ENCODE measurements at places on chromosomes 1 and 21.
A peak's percentile ranks its signal among the peaks of the same experiment; 100 is the strongest.

- no peak for DNase-seq
Measured at GRCh38 chr1:199946305-199947155, 81.0 kb upstream of the NR5A2 start.

- DNase-seq = no peak
Measured at GRCh38 chr1:97827887-97828286, 92.9 kb downstream of the DPYD start.

- DNase-seq = no peak
Measured at GRCh38 chr1:227343206-227343605, 24.9 kb upstream of the CDC42BPA start.

DNA sequence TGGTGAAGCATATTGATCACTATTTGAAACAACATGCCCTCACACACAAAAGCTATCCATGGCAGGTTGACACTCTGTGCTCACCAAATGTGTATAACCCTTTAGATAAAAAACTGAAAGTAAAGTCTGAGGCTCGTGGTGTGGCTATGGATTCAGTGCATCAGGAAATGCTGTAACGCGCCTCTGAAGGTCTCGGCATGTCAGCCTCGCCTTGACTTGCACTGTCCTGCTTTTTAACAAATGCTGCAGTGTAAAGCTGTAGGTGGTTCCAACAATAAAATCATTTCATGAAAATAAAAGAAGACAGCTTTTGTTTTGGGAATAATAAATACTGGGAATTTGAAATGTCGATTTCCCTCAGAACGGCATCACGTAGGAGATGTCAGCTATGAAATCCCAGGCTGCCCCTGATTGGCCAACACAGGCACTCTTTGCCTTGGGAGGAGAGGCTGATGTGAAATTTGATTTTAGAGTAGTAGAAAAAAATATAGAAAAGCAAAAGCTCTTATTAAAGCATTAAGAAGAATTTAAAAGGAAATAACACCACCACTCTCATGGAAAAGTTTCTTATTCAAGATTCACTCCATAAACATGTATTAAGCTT lies 168.2 kb downstream of the DSCAM start:
- DNase-seq = no peak

GRCh38 chr1:31734582-31735107 lies 29.5 kb downstream of the ADGRB2 start:
- DNase-seq = no peak

- DNase-seq = no peak
Measured at GRCh38 chr1:150808121-150808520, at the start of gene CTSK. Gene CTSK (minus strand): TSS chr1:150808260. CDS start chr1:150806805, 1,455 bp downstream.

GRCh38 chr1:239387304-239388158 lies 1.2 kb downstream of the CHRM3 start:
- DNase-seq = no peak

DNA sequence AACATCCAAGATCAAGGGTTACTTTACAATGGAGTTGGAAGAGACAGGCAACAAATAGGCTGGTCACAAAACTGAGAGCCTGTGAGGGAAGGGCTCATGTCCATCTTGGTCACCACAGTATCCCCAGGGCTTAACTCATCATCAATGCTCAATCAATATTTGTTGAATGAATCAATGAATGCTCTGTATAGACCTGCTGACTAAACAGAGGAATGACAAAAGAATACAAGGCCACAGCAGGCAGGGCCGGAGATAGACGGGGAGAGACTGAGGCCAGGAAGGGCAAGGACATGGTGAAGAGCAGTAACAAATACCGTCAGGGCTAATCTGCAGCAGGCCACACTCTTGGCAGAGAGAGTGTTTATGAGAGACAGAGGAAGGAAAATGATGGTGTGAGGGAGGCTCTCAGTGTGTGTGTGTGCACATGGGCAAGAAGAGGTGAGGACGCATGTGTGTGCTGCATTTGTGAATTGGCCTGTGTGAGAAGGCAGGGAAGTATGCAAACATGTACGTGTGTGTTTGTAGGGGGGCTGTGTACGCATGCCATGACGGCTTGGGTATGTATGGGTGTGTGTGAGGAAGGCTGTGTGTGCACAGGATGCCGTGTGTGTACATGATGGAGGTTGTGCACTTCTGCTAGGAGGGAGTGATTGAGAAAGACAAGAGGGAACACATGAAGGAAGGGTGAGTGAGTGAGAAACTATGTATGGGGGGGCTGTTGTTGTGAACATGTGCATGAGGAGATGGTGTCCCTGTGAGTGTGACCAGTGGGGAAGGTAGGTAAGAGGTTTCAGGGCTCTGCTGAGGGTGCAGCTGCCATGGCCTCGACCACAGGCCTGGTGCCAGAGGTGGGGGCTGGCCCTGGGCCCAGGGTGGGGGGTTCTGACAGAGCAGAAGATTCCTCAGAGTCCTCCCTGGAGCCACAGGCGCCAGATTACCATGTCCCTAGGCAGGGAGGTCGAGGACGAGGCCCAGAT lies 15.4 kb downstream of the AHDC1 start:
- no peak for DNase-seq

DNA sequence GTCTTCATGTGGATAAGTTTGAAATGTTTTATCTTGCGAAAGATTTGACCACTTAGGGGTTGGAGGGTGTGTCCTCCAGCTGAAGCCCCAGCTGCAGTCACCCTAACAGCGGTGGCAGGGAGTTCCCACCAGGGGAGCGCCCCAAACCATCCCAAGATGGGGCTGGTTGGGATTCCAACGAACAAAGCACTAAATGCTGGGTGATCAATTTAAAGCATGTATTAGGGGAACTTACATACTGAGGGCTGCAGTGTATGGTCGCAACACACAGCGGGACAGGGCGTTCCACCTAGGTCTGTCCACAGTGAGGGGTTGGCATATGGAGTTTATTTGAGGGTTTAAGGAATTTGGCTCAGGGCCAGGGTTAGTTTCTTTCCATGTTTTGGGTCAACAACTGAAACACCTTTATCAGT lies 26.3 kb downstream of the SLC37A1 start:
- DNase-seq = no peak

DNA sequence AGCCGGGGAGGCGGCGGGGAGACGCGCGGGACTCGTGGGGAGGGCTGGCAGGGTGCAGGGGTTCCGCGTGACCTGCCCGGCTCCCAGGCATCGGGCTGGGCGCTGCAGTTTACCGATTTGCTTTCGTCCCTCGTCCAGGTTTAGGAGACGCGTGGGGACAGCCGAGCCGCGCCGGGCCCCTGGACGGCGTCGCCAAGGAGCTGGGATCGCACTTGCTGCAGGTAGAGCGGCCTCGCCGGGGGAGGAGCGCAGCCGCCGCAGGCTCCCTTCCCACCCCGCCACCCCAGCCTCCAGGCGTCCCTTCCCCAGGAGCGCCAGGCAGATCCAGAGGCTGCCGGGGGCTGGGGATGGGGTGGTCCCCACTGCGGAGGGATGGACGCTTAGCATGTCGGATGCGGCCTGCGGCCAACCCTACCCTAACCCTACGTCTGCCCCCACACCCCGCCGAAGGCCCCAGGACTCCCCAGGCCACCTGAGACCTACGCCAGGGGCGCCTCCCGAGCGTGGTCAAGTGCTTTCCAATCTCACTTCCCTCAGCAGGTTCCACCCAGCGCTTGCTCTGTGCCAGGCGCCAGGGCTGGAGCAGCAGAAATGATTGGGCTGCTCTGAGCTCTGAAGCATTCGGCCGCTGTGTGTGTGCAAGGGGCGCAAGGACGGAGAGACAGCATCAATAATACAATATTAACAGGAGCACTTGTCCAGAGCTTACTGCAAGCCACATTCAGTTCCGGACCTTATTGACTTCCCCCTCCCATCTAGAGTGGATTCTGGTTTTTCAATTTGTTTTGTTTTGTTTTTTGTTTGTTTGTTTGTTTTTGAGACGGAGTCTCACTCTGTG lies 10.3 kb downstream of the SIM2 start:
- DNase-seq = no peak

DNA sequence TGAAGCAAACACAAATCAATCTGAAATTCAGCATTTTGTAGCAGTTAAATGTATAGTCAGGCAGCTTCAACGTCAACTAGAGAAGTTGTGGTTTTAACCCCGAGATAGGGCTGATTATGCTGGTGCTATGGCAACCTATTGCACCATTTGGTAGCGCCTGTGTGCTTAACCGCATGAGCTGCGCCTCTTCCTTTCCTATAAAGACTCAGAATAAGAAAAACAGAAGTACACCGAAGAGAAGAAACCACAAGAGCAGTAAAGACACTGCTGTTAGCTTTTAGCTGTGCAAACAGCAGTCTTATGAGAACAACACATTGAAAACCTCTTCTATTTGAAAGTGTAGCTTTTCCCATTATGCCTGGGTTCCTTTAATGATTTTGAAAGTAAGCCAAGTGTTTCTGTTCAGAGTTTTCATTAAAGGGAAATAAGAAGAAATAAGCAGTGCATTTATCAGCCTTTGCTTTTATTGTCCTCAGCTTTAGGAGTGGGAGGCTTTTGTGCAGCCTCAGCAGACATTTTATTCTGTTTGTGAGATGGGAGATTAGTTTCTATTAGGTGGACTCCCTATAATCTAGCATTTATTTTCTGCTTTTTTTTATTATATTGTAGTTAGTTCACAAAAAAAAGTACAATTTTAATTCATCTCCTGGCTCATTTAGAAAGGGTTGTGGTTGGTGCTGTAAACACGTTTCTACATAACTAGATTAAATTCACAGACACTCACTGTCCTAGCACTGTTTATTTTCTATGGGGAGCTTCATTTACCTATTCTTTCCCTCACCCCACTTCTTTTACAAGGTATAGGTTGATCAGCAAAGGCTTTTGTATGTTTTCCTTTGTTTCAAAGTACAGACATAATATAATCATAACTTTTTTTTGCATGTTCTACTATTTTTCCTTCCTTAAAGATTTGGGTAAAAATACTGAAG lies 43.3 kb downstream of the PTPRC start:
- DNase-seq = peak; percentile 47

DNA sequence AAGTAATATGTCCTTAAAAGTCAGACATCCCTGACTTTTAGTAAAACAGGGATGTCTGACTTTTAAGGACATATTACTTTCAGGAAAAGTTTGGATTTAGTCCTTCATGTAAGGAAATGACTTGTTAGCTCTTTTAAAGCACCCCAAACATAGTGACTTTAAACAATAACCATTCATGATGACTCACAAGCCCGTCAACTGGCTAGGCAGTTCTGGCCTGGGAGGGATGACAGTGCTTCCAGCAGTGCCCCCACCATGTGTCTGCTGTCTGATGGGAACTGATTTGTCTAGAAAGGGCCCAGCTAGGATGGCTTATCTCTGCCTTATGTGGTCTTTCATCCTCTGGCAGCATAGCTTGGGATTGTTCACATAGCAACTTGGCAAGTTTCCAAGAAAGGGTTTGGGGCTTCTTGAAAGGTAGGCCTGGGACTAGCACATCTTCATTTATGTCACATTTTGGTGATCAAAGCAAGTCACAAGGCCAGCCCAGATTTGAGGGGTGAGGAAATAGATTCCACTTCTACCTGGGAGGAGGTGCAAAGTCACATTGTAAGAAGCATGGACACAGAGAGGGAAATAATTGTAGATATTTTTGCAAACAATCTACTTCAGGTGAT lies 143.5 kb downstream of the C1orf94 start:
- DNase-seq = no peak

GRCh38 chr1:114702737-114703136 lies 7.4 kb upstream of the AMPD1 start:
- DNase-seq = no peak

- DNase-seq = no peak
Measured at GRCh38 chr1:161207173-161207572, 5.0 kb downstream of the NDUFS2 start.

DNA sequence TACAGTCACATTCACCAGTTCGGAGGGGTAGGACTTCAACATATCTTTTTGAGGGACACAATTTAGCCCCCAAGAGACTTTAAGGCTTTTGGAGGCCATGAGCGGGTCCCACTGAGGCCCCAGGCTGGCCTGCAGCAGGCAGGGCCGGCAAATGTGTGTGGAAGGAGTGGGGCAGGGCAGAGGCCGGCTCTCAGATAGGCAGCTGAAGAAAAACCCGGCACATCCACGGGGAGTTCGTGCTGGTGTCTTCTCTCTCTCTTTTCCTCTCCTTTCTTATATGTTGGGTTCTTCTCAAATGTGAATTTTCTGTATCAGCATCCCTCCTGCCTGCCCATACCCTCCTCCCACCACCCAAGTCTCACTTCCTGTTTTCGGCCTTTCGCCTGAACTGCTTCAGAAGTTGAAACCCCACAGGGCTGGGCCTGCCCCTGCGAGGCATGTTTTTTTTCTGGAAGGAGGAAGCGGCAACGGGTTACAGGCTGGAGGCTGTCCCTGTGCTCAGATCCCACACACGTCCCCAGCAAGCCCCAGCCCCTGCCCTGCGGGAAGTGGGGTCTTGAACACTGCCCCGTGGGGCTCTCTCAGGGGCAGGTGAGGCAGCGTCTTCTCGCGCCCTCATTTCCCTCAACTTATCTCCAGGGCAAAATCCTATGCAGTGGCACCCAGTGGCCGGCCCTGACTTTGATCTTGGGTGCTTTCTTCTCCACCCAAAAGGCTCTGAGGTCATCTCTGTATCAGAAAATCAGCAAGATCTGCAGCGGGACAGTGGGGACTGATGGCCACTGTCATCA lies 9.7 kb upstream of the UMODL1 start:
- DNase-seq = no peak

DNA sequence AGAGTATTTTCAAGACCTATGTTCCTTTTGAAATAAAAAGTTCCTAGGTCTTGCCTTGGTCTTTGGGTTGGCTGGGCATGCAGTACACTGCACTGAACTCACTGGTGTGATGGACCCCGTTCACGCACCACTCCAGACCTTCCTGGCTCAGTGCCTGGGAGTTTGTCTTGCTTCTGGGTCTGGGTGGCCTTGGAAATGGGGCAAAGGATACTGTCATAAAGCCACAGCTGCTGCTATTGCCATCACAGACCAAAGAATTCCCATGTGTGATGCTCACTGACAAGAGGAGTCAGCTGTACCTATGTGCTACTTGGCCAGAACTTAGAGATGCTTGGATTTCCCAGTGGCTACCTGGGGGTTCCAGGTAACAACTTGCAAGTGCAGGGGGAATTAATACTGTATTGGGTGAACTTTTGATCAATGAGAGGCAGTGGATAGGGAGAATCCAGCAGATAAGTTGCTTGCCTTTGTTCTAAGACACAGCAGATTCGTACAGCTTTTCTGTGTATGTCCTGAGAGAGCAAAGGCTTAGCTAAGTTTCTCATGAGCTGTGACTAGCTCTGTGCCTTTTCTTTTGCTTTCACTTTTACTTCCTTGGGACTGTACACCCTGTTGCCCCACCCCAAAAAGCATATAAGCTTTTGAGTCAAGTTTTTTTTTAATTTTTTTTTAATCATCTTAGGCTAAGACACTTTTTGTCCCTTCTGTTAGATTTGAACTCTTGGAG lies 115.3 kb downstream of the RUNX1 start:
- DNase-seq = no peak
